ENCODE measurements at places on chromosomes 6 and 20.

- DNase-seq, result no peak
Measured at GRCh38 chr6:153449279-153449678, 318.2 kb upstream of the RGS17 start.

- DNase-seq, result no peak
Measured at GRCh38 chr6:125732398-125732797, 17.0 kb upstream of the HEY2 start.

GRCh38 chr20:1660246-1660645, 2.7 kb upstream of the SIRPG start:
- no peak for DNase-seq

DNA sequence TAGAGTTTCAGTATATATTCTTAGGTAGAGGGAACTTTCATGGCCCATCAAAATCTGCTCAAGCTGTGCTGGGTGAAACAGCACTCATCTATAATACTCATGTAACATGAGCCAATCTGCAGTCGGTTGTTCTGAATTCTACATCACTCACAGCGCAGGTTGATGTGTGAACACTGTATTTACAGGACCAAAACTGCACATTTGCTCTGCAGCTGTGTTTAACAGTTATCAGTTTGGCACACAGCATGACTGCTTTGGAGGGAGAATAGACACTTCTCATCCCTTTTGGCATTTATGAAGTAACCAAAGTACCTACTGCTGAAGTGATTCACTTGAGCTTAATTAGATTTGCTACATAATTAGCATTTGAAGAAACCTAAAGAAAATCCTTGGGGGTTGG, 225.1 kb downstream of the BCKDHB start:
- DNase-seq, result no peak

- DNase-seq, result no peak
Measured at GRCh38 chr6:16654701-16655100, 106.6 kb downstream of the ATXN1 start.

GRCh38 chr6:154140743-154141142, 101.7 kb downstream of the OPRM1 start:
- DNase-seq, result no peak

- peak; percentile 4 for DNase-seq
Measured at GRCh38 chr6:125066964-125067363, 86.6 kb upstream of the TPD52L1 start.

- DNase-seq, result no peak
Measured at GRCh38 chr6:39282774-39283173, 31.4 kb downstream of the KCNK17 start.

- DNase-seq, result no peak
Measured at GRCh38 chr6:74598462-74599393, 607.1 kb downstream of the COL12A1 start.

DNA sequence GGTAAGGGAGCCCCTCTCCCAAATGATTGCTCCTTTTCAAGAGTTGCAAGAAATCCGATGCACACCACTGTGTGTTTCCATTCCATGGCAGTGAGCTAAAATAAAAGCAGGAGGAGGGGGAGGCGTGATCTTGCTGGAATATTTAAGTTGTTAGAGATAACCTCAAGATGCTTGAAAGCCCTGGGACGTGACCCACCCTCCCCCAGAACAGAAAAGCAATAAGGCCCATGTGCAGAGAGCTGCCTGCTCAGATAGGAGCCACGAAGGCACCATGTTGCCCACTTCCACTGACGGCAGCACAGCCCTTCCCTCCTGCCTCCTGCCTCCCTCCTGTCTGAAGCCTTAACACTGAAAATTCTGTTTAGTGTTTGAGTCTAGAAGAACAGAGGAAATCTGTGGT, 432.6 kb upstream of the CDH4 start:
- DNase-seq, result no peak

DNA sequence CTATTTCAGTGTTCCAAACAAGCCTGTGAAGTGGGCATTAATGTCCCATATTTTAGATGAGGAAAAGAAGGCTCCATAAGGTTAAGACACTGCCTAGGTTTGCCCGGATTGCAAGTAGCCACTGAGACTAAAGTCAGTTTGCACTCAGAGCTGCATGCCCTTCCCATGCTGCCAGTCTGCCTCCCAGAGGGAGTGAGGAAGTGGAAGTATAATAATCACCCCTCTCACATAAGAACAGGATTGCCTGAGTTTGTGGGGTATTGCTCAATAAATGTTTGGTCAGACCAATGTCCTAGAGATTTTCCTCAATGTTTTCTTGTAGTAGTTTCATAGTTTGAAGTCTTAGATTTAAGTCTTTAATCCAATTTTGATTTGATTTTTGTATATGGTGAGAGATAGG, 43.9 kb upstream of the CLIC5 start:
- no peak for DNase-seq

DNA sequence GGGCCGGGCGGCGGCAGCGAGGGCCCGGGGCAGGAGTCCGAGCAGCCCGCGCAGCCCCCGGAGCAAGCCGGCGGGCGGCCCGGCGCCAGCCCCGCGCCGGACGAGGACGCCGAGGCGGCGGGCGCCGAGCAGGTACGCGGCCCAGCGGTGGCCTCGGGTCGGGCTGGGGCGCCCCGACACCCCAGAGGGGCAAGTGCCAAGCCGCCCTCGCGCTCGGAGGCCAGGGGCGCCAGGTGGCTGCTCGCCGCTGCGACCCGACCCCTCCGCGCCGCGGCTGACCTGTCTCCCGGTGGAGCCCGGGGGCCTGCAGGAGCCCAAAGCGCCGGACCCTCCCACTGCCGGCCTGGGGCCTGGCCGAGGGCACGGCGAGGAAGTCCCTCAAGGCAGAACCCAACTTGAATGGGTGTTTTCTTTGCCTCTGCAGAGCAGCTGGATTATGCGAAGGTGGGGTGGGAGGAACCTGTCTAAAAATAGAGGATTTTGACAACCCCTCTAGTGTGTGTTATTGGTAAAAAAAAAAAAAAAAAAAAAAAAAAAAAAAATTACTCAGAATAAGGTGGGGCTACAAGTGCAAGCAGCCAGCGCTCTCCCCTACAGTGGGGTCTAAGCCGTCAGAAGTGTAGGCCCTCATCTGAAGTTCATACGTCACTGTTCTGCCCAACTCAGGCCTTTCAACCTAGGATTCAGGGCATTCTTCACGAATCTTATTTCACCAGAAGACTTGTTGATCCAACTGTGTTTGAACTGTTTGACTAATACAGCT, 609 bp downstream of the OGFRL1 start:
- DNase-seq, result peak; percentile 13

GRCh38 chr6:147321260-147321659, 117.0 kb downstream of the STXBP5 start:
- no peak for DNase-seq

DNA sequence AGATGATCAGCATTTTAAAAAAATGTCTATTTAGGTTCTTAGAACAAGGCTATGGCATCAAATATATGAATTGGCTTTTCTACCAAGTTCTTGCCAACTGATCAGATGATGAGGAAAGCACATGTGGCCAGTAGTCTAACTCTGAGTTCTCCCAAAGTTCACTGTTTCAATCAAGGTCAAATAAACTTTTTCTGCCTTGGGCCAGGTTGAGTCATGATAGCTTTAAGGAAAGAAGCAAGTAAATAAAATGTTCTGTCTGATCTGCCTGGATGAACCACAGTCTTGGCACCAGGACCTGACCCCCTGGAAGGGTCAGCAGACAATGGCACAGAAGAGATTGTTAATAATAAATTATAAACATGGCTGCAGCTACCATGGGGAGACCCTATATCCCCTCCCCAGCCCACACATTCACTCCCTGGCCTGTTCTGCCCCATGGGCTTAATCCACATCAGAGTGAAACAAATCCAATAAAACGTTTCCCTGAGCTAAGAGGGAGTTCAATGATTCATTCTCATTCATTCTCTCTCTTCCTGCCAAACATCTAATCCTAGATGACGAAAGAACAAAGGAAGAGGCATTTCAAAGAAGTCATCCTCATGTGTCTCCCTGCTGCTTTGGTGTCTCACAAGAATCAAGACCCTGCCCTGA, 661.6 kb downstream of the DHX35 start:
- no peak for DNase-seq

DNA sequence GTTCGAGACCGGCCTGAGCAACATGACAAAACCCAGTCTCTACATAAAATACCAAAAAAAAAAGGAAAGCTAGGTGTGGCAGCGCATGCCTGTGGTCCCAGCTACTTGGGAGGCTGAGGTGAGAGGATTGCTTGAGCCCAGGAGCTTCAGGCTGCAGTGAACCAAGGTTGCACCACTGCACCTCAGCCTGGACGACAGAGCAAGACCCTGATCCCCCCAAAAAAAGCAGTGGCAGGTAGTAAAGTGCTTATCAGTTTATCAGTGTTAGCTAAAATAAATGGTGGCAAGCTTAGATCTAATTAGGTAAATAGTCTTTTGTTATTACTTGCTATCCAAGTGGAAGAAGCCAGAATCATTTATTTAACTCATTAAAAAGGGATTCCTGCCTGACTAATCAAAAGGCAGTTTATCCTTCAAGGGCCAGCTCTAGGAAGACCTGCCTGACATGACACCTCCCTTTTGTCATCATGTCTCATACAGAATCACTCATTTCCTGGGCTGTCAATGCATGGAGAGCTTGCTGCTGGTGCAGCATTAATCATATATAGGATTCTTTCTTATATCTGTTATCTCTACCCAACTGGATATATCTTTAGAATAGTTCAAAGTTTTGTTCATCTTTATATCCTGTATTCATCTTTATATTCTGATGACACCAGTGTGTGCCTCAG, 9.6 kb downstream of the DSTN start:
- no peak for DNase-seq

DNA sequence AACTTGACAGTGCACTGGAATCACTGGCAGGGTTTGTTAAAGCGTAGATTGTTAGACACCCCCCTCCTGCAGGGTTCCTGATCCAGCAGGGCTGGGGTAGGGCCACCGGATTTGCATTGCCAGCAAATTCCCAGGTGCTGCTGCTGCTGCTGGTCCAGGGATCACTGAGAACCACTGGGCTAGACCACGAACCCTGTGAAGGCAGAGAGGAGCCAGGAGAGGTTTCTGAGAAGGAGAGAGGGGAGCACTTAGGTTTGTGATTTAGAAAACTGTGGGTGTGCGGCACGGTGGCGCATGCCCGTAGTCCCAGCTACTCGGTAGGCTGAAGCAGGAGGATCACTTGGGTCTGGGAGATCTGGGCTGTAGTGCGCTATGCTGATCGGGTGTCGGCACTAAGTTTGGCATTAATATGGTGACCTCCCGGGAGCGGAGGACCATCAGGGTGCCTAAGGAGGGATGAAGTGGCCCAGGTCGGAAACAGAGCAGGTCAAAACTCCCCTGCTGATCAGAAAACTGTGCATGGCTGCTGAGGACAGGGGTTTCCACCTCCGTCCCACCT, 53.6 kb upstream of the FAM83D start:
- peak; percentile 57 for DNase-seq

DNA sequence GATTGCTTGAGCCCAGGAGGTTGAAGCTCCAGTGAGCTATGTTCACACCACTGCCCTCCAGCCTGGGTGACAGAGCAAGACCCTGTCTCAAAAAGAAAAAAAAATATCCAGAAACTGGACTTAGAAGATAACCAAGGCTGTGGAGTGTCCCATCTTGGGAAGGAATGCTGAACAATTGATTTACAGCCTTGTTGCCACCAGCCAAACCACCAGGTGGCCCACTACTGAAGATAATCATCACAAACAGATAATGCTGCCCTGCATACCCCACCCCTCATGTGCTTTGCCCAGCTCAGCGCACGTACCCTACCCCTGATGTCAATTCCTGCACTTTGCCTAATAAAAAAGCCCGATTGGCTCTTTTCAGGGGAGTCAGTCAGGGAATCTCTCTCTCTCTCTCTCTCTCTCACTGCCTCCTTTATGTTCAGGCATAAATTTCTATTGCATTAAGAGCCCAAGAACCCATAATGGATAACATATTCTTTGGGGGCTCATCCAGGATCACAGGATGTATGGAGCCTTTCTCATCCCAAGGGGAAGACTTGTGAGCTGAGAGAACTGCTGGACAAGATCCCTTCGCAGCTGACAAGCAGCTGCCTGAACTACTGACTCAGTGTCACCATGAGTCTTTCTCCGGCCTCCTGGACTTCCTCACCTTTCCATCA, 166.4 kb downstream of the CD24 start:
- no peak for DNase-seq

GRCh38 chr6:168028181-168028580, 30.7 kb downstream of the KIF25 start:
- no peak for DNase-seq

GRCh38 chr20:13816757-13817156, 31.9 kb downstream of the NDUFAF5 start:
- DNase-seq, result no peak

DNA sequence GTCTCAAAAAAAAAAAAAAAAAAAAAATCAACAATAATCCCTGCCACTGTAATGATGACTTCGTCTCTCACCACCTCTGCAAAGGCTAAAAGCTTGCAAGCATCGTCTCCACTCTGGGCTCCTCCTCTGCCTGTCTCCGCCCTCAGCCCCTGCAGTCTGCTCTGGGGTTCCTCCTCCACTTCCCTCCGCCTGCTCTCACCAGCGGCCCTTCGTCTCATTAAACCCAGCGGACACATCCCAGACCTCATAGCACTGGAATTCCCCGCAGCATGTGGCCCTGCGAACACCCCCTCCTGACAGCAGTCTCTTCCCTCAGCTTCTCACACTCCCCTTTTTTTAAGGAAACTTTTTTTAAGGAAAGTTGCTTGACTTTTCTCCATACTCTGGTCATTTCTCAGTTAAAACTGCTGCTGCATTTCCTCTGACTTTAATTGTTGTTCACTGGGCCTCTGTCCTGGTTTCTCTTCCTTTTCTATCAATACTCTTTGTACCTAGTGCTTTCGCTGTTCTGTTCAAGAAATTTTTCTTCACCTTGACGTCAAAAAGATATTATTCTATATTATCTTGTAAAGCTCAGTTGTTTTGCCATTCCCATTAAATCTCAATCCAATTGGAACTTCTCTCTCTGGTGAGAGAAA, 70.9 kb upstream of the PLEKHG1 start:
- no peak for DNase-seq

DNA sequence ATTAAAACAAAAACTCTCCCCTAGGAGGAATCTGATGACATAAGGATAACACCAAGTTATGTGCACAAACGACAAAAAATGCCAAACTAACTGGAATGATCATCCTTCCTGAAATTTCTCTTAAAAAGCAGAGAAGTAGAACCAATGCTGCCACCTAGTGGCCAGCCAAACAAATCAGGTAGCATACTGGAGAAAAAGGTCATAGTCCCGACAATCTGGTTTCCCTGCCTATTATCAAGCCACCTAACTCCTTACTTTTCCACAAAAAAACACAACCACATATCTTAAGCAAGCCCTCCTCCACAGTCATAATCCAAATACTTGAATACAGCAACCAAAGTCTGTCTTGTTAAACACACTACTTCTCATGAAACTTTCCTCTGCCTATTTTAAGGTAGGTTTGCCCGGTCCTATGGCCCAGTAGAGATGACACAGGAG, 5.3 kb downstream of the OARD1 start:
- peak; percentile 62 for DNase-seq

- no peak for DNase-seq
Measured at GRCh38 chr6:71124340-71124739, 164.3 kb upstream of the OGFRL1 start.

- no peak for DNase-seq
Measured at GRCh38 chr6:45984788-45985425, 30.8 kb downstream of the CLIC5 start.

DNA sequence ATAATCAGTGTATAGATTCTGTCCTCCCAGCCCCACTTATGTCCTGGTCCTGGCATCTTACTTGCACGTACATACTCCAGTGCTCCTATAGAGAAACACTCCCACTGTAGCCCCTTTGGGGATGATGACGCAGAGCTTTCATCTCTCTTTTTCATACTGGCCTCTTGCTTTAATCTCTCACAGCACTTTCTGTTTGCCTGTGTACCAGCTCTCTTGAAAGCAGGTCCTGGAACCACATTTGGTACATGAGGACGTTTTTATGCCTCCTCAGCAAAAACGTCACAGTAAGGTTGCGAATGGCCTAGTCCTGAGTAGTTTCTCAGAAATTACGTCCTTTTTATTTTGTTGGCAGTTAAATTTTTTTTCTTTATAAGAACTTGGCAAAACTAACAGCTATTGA, 10.8 kb downstream of the L3MBTL3 start:
- DNase-seq, result no peak
